ENCODE measurements at places on chromosomes 3 and 15. TPM values are rescaled to one million over a fixed set of nuclear protein-coding genes. Genes with fewer than 3 reads are reported as not detected.

DNA sequence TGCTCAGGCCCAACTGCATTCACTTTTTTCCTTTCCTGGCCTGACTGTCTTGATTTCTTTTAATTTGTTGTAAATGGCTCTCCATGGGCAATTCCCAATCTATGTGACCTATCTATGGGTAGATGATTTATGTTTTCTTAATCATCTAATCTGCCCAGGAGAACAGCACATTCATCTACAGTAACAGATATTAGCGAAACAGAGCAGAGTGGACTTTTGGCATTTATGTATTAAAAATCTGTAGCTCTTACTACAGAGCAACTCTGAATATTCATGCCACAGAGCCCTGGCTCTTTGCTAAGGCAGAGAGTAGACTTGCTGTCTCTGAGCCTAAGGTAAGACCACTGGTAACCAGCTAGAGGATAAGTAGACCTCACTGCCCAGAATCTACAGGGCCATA is 674.9 kb upstream of the ADAMTS9 start:
- DNase-seq = no peak

GRCh38 chr3:73086071-73086494 is 24.6 kb downstream of the EBLN2 start:
- no peak for DNase-seq

- DNase-seq = peak; percentile 44
Observed at GRCh38 chr3:124876401-124876878, 10.7 kb downstream of the ITGB5 start.

DNA sequence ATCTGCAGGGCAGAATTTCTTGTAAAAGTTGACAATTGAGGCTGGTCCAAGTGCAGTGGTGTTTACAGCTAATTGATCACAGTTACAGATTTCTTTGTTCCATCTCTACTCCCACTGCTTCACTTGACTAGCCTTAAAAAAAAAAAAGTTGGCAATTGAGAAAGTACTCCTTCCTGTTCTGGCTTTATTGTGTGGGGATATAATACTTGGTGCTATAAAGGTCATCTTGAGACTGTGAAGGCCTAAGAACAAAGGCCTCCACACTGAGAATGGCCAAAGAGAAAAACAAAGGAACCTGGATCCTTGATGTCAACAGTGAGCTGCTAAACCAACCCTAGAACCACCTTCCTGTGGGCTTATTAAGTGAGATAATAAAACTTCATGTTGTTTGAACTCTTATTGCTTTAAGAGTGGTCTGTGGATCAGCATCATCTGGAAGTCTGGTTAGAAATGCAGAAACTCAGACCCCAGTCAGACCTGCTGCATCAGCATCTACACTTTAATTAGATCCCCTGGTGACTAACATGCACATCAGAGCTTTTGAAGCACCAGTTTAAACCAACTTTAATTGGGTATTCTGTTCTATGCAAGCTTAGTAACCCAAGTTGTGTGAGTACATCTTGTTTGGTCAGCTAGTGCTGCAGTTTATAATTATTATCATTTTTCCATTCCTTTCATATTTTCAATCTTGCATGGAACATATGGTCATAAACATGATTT is 55.2 kb downstream of the TMOD3 start:
- DNase-seq = no peak

FGF12 gene
- 1.7 TPM for total RNA-seq

ATP13A3 gene
- 152 TPM for total RNA-seq
